Neural crest cell (in vitro differentiated cells): ENCODE measurements at places on chromosomes 3 and 15.
A peak's percentile ranks its signal among the peaks of the same experiment; 100 is the strongest.

DNA sequence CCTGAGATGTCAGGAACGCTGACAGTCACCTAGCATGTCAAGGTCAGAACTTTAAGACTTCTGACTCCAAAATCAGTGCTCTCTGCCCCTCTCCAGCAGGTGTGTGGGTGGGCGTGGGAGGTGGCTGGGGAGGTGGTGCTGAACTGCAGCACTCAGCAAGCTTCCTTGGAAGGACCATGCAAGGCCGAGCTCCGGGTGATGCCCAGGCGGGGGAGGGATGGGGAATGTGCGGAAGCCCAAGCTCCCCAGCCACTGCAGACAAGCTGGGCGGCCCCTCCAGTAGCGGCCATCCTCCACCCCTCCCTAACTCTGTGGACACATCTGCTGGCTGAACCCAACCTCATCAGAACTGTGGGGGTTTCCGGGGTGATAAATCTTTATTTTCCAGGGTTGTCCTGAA lies 296.6 kb downstream of the TLE3 start:
- no peak for DNase-seq
- H3K27me3 ChIP-seq = peaks cover 4% of the 10 kb centered on the region
- H3K36me3 ChIP-seq = no peaks in the 10 kb centered on the region
- H3K4me1 ChIP-seq = no peaks in the 10 kb centered on the region
- H3K27ac ChIP-seq = no peak overlapping the region
- H3K4me3 ChIP-seq = no peak overlapping the region

GRCh38 chr3:148044151-148044550 lies 635.0 kb downstream of the ZIC1 start:
- H3K27me3 ChIP-seq = no peaks in the 10 kb centered on the region
- H3K27ac ChIP-seq = no peak overlapping the region

- no peaks in the 10 kb centered on the region for H3K36me3 ChIP-seq
- no peaks in the 10 kb centered on the region for H3K4me1 ChIP-seq
- H3K27me3 ChIP-seq = no peaks in the 10 kb centered on the region
- H3K27ac ChIP-seq = no peak overlapping the region
- no peak overlapping the region for H3K4me3 ChIP-seq
These were observed 63.1 kb downstream of the DCLK3 start for GRCh38 chr3:36701249-36701572.

DNA sequence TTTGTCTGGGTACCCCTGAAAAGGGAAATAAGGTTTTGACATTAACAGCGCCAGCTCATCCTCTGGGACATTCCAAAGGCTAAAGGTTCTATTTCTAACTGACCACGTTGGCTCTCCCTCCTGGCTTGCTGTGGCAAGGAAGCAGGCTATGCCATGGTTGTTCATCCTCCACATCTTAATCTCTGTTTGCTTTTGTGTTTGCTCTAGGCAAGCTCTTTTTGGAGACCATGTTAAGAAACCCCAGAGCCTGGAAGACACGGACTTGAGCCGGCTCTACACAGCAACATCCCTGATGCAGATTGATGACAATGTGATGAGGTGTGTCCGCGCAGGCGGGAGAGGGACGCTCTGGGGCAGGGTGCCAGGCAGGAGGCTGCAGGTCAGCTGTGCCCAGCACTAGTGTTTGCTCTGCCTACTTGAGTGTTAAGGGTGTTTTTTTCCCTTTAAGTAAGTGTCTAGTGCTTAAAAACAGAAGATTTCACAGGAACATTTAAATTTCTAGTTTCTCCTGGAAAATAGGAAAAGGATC lies 33.3 kb downstream of the RLBP1 start:
- H3K27me3 ChIP-seq = no peaks in the 10 kb centered on the region
- H3K36me3 ChIP-seq = peaks cover 7% of the 10 kb centered on the region
- no peak for DNase-seq
- H3K4me1 ChIP-seq = peaks cover 14% of the 10 kb centered on the region

DNA sequence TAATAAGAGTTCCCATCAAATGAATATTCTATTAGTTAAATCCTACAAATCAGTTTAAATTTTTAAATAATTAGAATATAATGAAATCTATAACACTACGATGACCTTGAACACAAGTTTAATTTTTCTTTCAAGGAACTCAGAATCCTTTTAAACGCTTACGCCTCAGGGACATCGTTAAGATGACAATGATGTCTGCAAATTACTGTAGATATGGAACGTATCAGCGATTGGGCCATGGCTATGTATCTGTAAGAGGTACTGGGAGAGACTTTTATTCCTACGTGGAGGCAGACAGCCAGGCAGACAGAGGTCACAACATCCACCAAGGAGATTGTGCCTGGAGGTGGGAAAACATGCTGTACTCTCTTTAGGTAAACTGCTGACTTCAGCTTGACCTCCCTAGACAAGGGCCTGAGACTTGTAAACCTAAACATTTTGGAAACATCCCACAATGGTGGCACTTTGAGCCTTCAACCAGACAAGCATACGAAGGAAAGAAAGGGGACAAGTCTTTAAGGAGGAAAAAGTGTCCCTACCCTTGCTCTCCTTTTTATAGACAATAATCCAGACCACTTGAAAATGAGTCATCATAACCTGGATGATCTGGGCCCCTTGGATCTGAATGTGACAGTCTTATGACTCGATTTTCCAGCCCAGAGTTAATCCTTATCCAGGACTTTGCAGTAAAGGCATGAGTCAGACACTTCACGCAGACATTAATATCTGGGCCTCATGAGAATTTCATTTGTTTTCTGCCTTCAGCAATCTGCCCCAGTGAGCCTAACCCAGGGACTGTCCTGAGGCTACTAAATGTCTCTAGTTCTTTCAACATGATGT lies 6.8 kb upstream of the LDHAL6B start:
- no peak overlapping the region for H3K27ac ChIP-seq
- DNase-seq = no peak
- H3K4me3 ChIP-seq = no peak overlapping the region

GRCh38 chr3:175111036-175111435 lies 251.9 kb downstream of the NAALADL2 start:
- no peaks in the 10 kb centered on the region for H3K4me1 ChIP-seq
- H3K27ac ChIP-seq = no peak overlapping the region
- H3K36me3 ChIP-seq = peaks cover 2% of the 10 kb centered on the region
- DNase-seq = no peak
- no peaks in the 10 kb centered on the region for H3K27me3 ChIP-seq
- H3K4me3 ChIP-seq = no peak overlapping the region

GRCh38 chr3:184570489-184570888 lies 8.9 kb downstream of the EPHB3 start:
- peak overlapping the region; percentile 82 for H3K4me3 ChIP-seq
- no peaks in the 10 kb centered on the region for H3K36me3 ChIP-seq
- peaks cover 19% of the 10 kb centered on the region for H3K27me3 ChIP-seq
- DNase-seq = no peak
- no peak overlapping the region for H3K27ac ChIP-seq

- peaks cover 4% of the 10 kb centered on the region for H3K36me3 ChIP-seq
- no peaks in the 10 kb centered on the region for H3K27me3 ChIP-seq
- H3K27ac ChIP-seq = peak overlapping the region; percentile 87
- H3K4me1 ChIP-seq = peaks cover 12% of the 10 kb centered on the region
- no peak overlapping the region for H3K4me3 ChIP-seq
- DNase-seq = no peak
These were observed 50.0 kb downstream of the DNAJB8 start for GRCh38 chr3:128416578-128417211.

DNA sequence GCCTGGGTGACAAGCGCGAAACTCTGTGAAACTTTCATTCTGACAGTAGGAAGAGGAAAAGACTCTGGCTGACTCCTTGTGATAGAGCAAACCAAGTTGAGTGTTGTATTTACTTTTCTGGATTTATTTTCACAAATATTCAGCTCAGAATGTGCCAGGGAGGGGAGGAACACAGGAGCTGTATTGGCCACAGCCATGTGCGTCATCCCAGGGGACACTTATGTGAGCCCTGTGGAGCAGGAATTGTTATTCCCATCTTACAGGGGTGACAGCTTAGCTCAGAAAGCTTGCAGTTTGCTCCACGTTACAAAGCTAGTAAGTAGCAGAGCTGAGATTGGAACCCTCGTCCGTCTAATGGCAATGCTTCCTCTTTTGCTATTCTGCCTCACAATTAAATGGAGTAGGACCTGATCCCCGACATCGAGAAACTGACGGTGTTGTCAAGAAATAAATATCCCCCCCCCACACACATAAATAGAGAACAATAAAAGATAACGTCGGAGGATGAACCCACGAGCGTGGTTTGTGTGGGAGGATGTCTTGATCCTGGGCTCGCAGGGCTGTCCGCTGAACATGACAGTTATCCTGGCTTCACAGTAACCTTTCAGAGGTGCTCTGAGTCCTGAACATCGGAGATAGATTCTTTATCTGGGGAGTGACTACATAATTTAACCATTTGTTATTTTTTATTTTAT lies 151.6 kb upstream of the CTDSPL start:
- H3K4me1 ChIP-seq = peaks cover 24% of the 10 kb centered on the region
- DNase-seq = no peak
- no peak overlapping the region for H3K27ac ChIP-seq
- H3K4me3 ChIP-seq = no peak overlapping the region

DNA sequence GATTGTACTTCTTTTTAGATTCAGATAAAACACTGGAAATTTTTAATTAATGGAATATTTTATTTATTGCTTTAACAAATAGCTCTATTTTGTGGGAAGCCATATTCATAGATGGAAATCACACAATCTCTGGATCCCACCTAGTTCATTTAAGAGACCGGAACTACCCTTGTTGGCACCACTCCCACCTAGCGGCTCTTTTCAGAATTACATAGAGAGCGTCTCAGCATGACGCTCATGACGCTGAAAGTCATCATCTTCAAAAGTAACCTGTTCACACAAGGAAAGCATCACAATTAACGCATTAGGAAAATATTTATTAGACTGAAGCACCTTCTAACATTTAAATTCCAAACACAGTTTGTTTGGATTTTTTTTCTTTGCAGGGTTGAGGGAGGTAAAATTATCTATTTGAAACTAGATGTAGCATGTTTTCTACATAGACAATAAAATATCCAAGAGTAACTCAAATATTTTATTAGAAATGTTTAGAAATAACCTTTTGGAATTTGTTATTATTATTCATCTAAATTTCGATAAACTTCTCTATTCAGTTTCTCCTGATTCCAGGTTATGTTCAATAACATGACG lies 214.9 kb upstream of the ARRDC4 start:
- peaks cover 7% of the 10 kb centered on the region for H3K36me3 ChIP-seq
- peak; percentile 29 for DNase-seq
- H3K4me3 ChIP-seq = no peak overlapping the region
- no peak overlapping the region for H3K27ac ChIP-seq
- no peaks in the 10 kb centered on the region for H3K27me3 ChIP-seq

- H3K27me3 ChIP-seq = peaks cover 20% of the 10 kb centered on the region
- H3K4me3 ChIP-seq = peak overlapping the region; percentile 18
- DNase-seq = no peak
These were observed 472.3 kb upstream of the PROK2 start for GRCh38 chr3:72257203-72257602.

DNA sequence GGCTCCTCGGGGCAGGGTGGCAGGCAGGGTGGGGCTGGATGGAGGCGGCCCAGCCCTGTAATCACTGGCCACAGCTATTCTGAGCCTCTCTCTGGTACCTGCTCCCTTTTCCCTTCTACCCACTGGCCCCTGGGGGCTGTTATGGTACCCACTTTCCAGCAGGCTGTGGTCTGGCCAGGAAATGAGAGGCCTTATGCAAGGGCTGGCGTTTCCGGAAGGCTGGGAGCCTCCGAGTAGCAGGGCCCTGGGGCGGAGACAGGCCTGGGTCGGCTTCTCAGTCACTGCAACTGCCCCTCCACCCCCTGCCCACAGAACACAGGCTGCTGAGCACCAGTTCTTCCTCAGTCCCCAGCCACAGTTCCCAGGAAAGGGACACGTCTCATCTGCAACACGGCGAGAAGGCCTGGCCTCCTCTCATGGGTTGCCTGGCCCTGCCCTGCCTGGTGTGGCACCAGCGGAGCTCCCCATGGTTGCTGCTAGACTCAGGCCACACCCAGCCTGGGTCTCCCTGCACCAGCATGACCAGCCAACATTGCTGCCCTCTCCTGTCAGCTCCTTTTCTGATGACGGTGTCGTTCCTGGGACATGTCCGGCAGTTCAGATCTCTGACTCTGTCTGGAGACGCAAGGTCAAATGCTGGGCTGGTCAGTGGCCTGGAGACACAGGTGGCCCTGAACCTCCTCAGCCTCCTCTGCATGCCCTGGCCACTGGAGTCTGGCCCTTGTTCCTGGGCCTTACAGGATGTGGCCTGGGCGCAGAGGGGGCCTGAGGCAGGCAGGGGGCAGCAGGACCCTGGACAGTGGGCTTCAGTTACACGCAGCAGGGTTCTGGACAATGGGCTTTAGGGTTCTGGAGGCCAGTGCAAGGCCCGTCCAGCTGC lies 6.5 kb downstream of the CHST13 start:
- peaks cover 49% of the 10 kb centered on the region for H3K27me3 ChIP-seq
- DNase-seq = no peak
- H3K4me3 ChIP-seq = no peak overlapping the region
- no peak overlapping the region for H3K27ac ChIP-seq

GRCh38 chr3:127210654-127210943 lies 17.7 kb downstream of the PRR23E start:
- H3K27ac ChIP-seq = no peak overlapping the region
- no peak for DNase-seq
- H3K36me3 ChIP-seq = no peaks in the 10 kb centered on the region
- H3K4me3 ChIP-seq = no peak overlapping the region

- no peak overlapping the region for H3K27ac ChIP-seq
- H3K4me3 ChIP-seq = no peak overlapping the region
- DNase-seq = no peak
- H3K27me3 ChIP-seq = no peaks in the 10 kb centered on the region
- peaks cover 7% of the 10 kb centered on the region for H3K4me1 ChIP-seq
- peaks cover 23% of the 10 kb centered on the region for H3K36me3 ChIP-seq
These were observed 735.3 kb upstream of the CADM2 start for GRCh38 chr3:84223512-84223911.

DNA sequence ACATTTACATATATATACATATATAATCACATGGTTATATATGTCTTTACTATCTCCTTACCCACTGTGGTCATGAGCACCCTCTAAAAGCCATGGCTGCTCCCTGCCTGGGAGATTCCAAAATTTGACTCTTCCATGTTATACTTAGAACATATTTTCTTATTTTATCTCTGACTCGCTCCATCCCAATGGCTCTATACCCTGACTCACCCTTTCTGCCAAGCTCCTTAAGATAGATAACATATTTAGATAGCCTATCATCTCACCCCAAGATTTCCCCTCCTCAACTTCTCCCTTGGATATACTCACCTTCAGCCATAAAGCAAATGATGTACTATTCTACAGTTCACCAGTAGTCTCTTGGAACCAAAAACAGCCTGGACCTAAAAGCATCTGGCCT lies 65.1 kb downstream of the CD200R1L start:
- H3K4me1 ChIP-seq = no peaks in the 10 kb centered on the region
- no peak overlapping the region for H3K27ac ChIP-seq
- no peak for DNase-seq
- H3K4me3 ChIP-seq = no peak overlapping the region
- no peaks in the 10 kb centered on the region for H3K27me3 ChIP-seq
